ENCODE measurements at places on chromosomes 11 and 22. TPM values are rescaled to one million over a fixed set of nuclear protein-coding genes. Genes with fewer than 3 reads are reported as not detected.

- no peak for DNase-seq
Observed at GRCh38 chr11:79367844-79368243, 73.0 kb downstream of the TENM4 start.

Gene TSKU
- 13.5 TPM for total RNA-seq

DNA sequence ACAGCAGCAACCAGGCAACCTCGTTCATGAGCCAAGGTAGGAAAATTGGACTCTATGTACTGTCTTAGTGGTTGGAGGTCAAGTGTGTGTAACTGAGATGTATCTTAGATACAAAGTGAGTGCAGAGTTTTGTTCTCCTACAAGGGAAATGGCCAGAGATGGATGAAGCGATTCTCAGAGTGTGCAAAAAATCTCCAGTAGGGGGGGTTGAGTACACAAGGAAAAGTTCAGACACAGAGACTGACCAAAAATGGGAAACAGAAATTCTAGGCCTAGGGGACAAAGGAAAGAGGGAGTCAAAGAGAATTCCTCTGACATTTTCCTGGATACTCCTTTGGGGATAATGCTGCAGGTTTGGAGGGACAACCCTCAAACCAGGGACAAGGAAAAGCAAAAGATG is 38.2 kb upstream of the OR5AK2 start:
- DNase-seq: no peak

Gene MYOD1
- not detected for total RNA-seq

DNA sequence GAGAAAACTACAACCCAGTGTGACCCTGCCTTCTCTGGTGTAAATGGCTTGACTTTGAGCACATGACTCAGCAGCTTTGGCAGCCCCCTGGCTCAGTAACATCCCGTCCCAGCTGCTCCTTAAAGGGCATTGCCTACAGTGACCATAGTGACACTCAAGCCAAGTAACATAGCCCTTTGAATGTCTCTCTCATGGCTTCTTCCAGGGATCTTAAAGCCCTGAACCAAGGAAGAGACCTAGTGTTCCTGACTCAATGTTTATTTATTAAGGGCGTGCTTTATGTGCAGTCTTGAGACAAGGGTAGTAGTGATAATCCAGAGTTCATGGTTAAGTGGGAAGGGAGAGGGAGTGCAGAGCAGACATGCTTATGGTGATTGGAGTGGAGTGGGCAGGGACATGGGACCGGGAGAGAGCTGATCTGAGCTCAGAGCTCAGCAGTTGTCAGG is 125.7 kb downstream of the PARVA start:
- DNase-seq: no peak

GRCh38 chr11:19768815-19769214 is 56.2 kb downstream of the NAV2 start:
- no peak for DNase-seq

Gene SLC6A5
- total RNA-seq: 2.2 TPM

GRCh38 chr11:82811369-82811768 is 77.7 kb upstream of the FAM181B start:
- DNase-seq: no peak

DNA sequence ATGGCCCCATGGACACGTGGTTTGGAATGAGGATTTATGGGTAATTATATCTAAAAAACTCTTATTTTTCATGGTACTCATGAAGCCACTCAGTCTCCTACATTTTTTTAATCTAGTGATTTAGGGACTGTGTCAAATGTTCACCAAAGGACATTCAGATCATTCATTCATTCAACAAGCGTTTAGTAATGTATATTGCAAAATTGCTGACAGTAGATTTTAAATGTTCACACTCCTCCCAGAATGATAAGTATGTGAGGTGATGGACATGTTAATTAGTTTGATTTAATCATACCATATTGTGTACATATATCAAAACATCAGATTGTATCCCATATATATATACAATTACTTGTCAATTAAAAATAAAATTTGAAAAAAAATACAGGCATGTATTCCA is 40.8 kb upstream of the E2F8 start:
- no peak for DNase-seq

- DNase-seq: peak; percentile 89
Observed at GRCh38 chr11:86069408-86070101, 671 bp upstream of the PICALM start.

Data from umbilical cord (tissue), 2 donors.